ENCODE measurements at places on chromosomes 16 and 17.

- no peak for DNase-seq
- peaks cover 60% of the 10 kb centered on the region for H3K4me1 ChIP-seq
- no peak overlapping the region for H3K4me3 ChIP-seq
- no peaks in the 10 kb centered on the region for H3K36me3 ChIP-seq
- no peaks in the 10 kb centered on the region for H3K27me3 ChIP-seq
Observed at GRCh38 chr16:81543571-81543970, 99.0 kb downstream of the CMIP start.

DNA sequence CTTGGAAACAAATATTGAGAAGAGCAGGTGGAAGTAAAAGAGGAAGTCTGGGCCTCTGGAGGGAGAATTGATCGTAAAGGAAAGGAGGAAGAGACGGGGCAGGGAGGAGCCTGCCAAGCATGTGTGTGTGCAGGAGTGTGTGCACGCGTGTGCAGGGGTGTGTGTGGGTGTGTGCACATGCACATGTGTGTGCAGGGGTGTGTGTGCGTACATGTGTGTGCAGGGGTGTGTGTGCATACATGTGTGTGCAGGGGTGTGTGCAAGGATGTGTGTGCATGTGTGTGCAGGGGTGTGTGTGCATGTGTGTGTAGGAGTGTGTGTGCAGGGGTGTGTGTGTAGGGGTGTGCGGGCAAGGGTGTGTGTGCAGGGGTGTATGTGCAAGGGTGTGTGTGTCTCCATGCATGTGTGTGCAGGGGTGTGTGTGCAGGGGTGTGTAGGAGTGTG is 10.0 kb downstream of the CEP295NL start:
- no peaks in the 10 kb centered on the region for H3K27me3 ChIP-seq
- peak overlapping the region; percentile 56 for H3K27ac ChIP-seq
- H3K36me3 ChIP-seq = no peaks in the 10 kb centered on the region
- DNase-seq = no peak
- peaks cover 76% of the 10 kb centered on the region for H3K4me1 ChIP-seq

DNA sequence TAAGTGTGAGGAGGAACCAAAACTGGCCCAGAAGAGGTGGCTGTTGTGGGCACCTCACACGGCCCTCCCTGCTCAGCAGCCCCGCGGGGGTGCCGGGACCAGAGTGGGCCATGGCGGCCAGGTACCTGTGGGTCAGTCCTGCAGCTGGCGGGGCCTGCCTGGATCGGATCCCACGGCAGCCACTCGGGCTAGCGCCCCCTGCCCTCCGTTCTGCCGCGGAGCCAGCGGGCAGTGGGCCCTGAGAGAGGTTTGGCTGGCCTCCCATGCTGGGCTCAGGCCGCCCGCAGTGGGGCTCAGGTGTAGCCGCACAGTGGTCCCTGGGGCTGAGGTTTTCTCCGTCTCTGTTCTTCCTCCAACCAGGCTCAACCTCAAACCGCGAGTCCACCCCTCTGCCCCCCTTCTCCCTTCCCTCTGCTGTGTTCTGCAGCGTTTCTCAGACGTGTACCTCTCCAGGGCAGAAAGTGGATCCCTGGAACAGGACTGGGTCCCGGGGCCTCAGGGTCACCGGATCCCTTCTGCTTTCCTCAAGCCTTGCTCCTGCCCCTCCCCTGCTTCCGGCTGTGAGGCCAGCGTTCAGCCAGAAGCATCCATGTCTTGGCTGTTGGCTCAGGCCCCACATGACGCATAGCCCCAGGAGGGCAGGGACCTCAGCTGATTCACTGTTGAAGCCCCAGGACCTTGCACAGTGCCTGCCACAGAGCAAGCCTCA is 28.6 kb upstream of the ITGA3 start:
- peaks cover 27% of the 10 kb centered on the region for H3K4me1 ChIP-seq
- H3K36me3 ChIP-seq = no peaks in the 10 kb centered on the region
- H3K4me3 ChIP-seq = peak overlapping the region; percentile 50

GRCh38 chr16:16137110-16137509 is 86.2 kb downstream of the ABCC6 start:
- H3K4me1 ChIP-seq = no peaks in the 10 kb centered on the region
- no peak overlapping the region for H3K27ac ChIP-seq
- H3K27me3 ChIP-seq = no peaks in the 10 kb centered on the region
- no peak for DNase-seq

DNA sequence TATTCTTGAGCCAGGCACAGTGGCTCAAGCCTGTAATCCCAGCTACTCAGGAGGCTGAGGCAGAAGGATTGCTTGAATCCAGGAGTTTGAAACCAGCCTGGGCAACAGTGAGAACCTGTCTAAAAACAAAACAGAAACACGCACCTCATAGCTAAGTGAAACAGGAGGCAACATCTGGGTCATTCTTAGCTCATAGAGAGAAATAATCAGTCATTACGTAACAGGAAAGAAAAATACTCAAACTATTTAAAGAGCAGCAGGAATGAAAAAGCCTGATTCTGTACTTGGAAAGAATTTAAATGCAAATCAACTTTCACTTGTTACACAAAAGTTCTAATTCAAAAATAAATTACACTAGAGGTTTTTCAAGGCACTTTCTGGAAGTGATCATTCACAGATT is 17.2 kb downstream of the CHCT1 start:
- peaks cover 4% of the 10 kb centered on the region for H3K36me3 ChIP-seq
- H3K4me3 ChIP-seq = no peak overlapping the region
- no peak overlapping the region for H3K27ac ChIP-seq
- H3K27me3 ChIP-seq = no peaks in the 10 kb centered on the region

DNA sequence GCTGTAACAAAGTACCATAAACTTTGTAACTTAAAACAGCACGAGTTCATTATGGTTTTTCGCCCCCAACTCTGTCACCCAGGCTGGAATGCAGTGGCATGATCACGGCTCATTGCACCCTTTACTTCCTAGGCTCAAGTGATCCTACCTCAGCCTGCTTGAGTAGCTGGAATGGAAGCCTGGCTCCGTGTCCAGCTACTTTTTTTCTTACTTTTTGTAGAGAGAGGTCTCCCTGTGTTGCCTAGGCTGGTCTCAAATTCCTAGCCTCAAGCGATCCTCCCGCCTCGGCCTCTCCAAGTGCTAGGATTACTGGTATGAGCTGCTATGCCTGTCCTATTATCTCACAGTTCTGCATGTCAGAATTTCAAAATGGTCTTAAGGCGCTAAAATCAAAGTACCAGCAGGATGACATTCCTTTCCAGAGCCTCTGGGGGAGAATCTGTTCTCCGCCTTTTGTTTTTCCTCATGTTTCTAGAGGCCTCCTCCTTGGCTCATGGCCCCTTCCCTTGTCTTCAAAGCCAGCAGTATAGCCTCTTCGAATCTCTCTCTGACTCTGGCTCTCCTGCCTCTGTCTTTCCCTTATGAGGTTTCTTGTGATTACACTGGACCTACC is 10.1 kb upstream of the PRM1 start:
- H3K4me1 ChIP-seq = peaks cover 3% of the 10 kb centered on the region
- H3K4me3 ChIP-seq = no peak overlapping the region
- no peaks in the 10 kb centered on the region for H3K27me3 ChIP-seq
- no peak overlapping the region for H3K27ac ChIP-seq
- H3K36me3 ChIP-seq = no peaks in the 10 kb centered on the region
- DNase-seq = no peak

- peaks cover 57% of the 10 kb centered on the region for H3K36me3 ChIP-seq
- H3K27ac ChIP-seq = no peak overlapping the region
- H3K4me1 ChIP-seq = peaks cover 2% of the 10 kb centered on the region
Observed at GRCh38 chr17:50737118-50737698, 17.8 kb downstream of the LUC7L3 start.

- peaks cover 6% of the 10 kb centered on the region for H3K4me1 ChIP-seq
- H3K36me3 ChIP-seq = no peaks in the 10 kb centered on the region
- H3K4me3 ChIP-seq = no peak overlapping the region
Observed at GRCh38 chr16:84137287-84137686, 7.7 kb downstream of the HSDL1 start.

- H3K27me3 ChIP-seq = no peaks in the 10 kb centered on the region
- peaks cover 30% of the 10 kb centered on the region for H3K4me1 ChIP-seq
- peaks cover 16% of the 10 kb centered on the region for H3K36me3 ChIP-seq
- H3K27ac ChIP-seq = no peak overlapping the region
Observed at GRCh38 chr17:37299257-37299980, 76.4 kb upstream of the C17orf78 start.

GRCh38 chr16:67394155-67395104 is 1.1 kb upstream of the TPPP3 start:
- H3K27me3 ChIP-seq = peaks cover 7% of the 10 kb centered on the region
- DNase-seq = peak; percentile 61
- H3K27ac ChIP-seq = peak overlapping the region; percentile 76
- H3K36me3 ChIP-seq = no peaks in the 10 kb centered on the region
- H3K4me1 ChIP-seq = peaks cover 82% of the 10 kb centered on the region
- peak overlapping the region; percentile 58 for H3K4me3 ChIP-seq

- DNase-seq = no peak
- H3K27me3 ChIP-seq = no peaks in the 10 kb centered on the region
- peaks cover 87% of the 10 kb centered on the region for H3K36me3 ChIP-seq
- no peak overlapping the region for H3K27ac ChIP-seq
Observed at GRCh38 chr16:23668225-23668624, 10.5 kb upstream of the PLK1 start.

GRCh38 chr17:81006891-81007290 is 15.2 kb downstream of the CHMP6 start:
- H3K27me3 ChIP-seq = peaks cover 34% of the 10 kb centered on the region
- no peak overlapping the region for H3K27ac ChIP-seq
- peaks cover 19% of the 10 kb centered on the region for H3K4me1 ChIP-seq
- H3K36me3 ChIP-seq = no peaks in the 10 kb centered on the region

DNA sequence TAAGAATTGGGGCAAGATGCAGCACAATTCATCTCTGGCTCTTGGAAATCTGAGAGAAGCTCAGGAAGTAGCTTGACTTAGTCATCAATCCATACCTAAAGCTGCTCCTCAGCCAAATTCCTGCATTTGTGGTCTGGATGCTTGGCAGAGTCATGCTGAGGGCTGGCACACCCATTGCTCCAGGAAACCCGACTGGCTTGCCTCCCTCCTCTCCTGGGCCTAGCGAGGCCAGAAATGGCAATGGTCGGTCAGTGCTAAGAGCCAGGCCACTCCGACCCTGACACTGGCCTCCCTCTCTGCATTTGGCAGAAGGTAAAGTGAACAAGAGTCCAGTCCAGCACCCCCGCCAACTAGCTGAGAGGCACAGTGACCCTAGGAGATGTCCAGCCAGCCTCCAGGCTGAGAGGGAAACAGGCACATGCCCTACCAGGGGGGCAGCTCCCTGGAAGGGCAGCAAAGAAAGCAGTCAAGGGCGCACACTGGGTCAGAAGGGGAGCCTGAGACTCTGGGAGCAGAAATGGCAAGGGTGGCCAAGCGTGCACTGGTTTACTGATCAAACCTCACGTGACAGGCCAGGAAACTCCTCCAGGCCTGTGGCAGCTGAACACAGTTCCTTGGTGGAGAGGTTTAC is 10.0 kb downstream of the POLDIP2 start:
- no peak overlapping the region for H3K4me3 ChIP-seq
- DNase-seq = no peak
- H3K4me1 ChIP-seq = peaks cover 25% of the 10 kb centered on the region
- H3K27ac ChIP-seq = peak overlapping the region; percentile 16

GRCh38 chr17:56887552-56888467 is 26.0 kb downstream of the TRIM25 start:
- H3K4me3 ChIP-seq = no peak overlapping the region
- H3K36me3 ChIP-seq = peaks cover 69% of the 10 kb centered on the region
- H3K27me3 ChIP-seq = no peaks in the 10 kb centered on the region
- DNase-seq = no peak
- H3K27ac ChIP-seq = no peak overlapping the region

GRCh38 chr17:77601054-77601979 is 357.2 kb upstream of the TNRC6C start:
- peak overlapping the region; percentile 67 for H3K27ac ChIP-seq
- no peaks in the 10 kb centered on the region for H3K36me3 ChIP-seq
- DNase-seq = no peak
- H3K4me3 ChIP-seq = no peak overlapping the region

GRCh38 chr16:51050377-51050706 is 100.7 kb downstream of the SALL1 start:
- no peaks in the 10 kb centered on the region for H3K36me3 ChIP-seq
- H3K27ac ChIP-seq = no peak overlapping the region
- DNase-seq = no peak
- H3K4me1 ChIP-seq = no peaks in the 10 kb centered on the region
- no peak overlapping the region for H3K4me3 ChIP-seq
- no peaks in the 10 kb centered on the region for H3K27me3 ChIP-seq

DNA sequence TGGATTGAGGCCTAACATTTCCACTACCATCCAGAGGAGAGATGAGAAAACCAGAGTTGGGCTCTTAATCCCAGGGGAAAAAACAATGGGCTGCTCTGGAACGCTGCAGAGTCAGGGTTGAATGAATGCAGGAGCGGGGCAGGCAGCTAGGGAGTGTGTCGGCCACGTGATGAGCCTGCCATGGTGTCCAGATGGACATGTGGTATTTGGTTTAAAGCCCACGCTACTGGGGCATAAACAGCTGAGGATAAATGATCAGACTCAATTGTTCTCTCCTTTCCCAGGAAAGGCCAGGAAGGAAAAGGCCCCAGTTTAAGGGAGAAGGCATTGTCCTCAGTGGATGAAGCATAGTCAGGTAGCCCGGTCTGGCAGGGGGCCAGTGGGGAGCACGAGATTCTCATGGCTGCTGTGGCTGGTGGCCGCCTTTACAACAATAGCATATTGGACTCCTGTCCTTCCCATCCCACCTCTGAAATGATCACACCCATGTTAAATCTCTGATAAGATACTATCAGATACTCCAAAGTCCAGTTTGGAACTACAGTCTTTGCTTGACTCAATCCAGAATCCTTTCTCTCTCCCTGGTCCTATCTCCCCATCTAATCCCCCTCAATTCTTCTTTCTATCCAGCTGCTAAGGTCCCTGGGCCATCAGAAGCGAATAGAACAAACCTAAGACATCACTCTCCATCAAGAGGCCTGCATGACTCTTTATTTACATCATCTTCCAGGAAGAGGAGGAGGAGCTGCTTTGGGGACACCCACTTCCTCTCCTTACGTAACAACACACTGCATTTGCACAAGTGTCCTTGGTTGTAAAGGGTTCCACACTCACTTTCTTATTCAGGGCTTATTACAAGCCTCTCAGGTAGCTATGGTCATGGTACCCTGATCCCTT is 20.4 kb downstream of the CA4 start:
- H3K4me1 ChIP-seq = peaks cover 61% of the 10 kb centered on the region
- peaks cover under 1% of the 10 kb centered on the region for H3K36me3 ChIP-seq
- no peak overlapping the region for H3K4me3 ChIP-seq
- no peak for DNase-seq
- H3K27me3 ChIP-seq = no peaks in the 10 kb centered on the region

DNA sequence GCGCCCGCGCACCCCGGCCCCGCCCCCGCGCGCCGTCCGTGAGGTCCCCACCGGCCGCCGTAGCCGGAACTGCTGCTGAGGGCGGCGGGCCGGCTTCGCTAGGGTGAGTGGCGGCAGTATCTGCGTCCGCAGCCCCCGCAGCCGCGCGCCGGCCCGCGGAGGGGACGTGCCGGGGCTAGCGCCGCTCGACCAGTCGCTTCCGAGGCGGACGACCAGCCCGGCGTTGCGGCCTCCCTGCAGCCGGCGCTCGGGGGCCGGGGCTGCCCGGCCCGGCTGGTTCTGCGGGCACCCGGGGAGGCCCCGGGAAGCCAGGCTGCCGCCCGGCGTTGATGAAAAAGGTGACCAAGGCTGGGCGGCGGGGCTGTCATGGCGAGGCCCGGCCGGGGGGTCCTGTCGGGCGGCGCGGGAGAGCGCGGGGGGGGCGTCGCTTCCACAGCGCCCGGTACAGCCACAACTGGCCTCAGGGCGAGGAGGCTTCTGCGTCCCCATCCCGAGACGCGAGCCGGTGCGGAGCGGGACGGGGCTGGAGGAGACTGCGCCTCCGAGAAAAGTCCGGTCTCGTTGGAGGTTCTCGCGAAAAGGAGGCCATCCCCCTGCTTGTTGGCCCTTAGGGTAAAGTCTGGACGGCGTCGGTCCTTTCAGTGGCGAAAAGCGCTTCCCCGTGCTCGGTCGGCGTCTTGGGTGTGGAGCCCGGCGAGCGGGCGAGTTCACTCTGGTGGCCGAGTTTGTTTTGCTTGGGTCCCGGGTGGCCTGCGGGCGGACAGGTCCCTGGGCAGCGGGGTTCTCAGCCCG is at the start of gene CRAMP1:
Gene CRAMP1, plus strand, starts transcription at position 41 of the 792 bp plus-strand sequence. CDS start 2,280 bp downstream, outside the sequence.
- peak within 1 kb of the TSS; percentile 92 for H3K4me3 ChIP-seq
- peaks cover 8% of the 10 kb centered on the region for H3K36me3 ChIP-seq
- peak within 1 kb of the TSS; percentile 86 for H3K27ac ChIP-seq
- peaks cover 62% of the 10 kb centered on the region for H3K4me1 ChIP-seq
